Fibroblast of lung (primary cell): ENCODE measurements at places on chromosomes 5 and 9. TPM values are rescaled to one million over a fixed set of nuclear protein-coding genes. Genes with fewer than 3 reads are reported as not detected.

DNA sequence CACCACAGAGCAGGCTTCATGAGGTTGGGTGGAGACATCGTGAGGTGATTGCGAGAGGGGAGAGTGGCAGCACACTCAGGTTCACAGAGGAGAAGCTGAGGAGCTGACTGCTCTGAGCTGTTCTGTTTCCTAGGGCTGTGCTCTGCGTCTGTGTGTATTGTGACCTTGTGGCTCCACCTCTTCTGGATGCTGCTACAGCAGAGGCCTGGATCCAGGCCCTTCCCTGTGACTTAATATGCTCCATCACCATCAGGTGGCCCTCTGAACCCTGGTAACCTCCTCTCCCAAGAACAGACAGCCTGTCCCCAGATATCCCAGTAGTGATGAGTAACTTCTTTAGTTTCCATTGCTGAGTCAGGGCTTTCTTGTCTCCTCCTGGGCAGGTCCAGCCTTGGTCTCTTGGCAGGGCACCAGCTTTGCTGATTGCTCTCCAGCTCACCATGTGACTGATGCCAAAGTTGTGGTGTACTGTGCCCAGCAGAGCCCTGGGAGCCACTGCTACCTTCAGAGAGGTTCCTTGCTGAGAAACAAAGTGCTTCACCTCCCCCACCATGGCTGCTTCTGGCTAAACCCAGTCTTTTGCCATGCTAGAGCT, 212.8 kb upstream of the CHD1 start:
- peak; percentile 4 for DNase-seq

- DNase-seq, result no peak
These were observed 10.9 kb upstream of the PHYHD1 start for GRCh38 chr9:128909859-128910258.

DNA sequence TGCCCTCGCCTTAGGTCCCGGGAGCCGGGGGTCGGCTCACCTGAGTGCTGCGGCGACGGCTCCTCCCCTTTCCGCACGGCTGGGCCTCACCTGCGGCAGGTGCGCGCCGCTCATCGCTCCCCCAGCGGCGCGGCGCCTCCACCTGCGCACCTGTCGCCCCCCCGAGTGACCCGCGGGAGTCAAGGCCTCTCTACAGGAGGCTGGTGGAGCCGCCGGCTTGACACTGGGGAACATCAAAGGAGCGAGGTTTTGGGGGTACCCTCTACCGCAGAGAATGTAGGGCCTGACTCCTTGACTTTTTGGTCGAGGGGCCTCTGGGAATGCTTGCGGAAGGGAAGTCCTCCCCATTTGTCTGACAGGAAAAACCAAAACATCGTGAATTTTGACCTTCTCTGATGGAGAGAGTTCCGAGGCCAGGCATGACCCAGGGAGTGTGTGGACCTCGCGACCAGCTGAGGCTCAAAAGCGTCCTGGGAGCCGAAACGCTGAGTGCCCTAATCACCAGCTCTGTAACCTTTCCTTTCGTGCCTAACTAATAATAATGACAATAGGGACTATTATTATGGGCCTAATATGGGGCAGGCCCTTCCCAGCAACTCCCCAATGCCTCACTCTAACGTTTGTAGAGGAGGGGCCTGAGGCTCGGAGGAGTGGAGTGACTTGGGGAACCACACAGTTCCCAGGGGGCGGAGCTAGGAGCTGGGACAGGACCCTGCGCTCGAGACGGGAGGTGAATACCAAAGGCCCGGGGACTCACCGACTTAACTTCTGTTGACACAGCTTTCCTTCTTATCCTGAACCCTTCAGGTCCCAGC, 714 bp upstream of the IER5L start:
- DNase-seq, result no peak

- DNase-seq, result peak; percentile 63
These were observed 34.3 kb upstream of the ARL15 start for GRCh38 chr5:54344653-54345052.

GRCh38 chr9:121744687-121745395, 93.4 kb downstream of the DAB2IP start:
- peak; percentile 75 for DNase-seq

- no peak for DNase-seq
These were observed 64.6 kb downstream of the ADAMTS12 start for GRCh38 chr5:33827018-33827707.

DNA sequence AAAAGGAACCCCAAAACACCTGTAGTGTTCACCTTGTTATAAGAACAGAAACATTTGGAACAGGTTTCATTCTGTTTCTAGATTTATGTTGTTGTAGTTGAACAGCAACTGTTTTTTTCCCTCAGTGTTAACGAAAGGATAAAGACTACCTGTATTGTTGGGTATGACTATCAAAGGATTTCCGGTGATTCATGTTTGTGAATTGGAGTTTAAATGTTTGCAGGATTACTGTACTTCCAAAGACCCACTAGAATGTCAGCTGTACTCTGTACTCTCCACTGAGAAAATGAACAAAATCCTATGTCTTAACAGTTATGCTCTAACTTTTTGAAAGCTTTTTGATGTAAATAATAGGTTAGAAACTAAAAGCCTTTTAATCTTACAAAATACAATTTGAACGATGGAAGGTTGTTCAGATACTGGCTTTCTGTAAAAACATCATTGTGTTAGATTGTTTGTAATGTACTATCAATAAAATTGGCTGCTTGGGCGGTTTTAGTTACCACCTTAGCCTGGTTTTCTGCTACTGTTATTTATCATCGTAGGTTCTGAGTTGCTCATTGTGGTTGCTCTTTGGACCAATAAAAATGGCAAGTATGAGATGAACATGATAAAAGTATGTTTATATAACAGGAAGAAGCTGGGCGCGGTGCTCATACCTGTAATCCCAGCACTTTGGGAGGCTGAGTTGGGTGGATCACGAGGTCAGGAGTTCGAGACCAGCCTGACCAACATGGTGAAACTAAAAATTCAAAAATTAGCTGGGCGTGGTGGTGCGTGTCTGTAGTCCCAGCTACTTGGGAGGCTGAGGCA, 44.1 kb downstream of the DCP2 start:
- DNase-seq, result peak; percentile 92

DNA sequence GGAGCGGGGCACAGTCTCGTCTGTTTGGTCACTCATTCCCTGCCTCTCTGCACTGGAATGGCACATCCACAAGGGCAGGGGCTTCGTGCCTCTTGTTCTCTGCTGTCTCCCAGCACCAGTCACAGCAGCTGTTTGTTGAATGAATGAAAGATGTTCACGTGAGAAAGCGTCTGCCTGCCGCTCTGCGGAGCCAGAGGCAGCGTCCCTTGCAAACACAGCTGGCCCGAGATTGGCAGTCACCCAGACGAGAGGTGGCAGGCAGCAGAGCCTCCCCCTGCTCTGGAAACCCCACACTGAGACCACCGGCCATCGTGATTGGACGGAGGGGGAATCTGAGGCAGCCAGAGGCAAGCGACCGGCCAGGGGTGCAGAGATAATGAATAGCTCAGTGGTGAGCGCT, 6.0 kb upstream of the FAM163B start:
- DNase-seq, result no peak

- DNase-seq, result peak; percentile 82
These were observed 37.2 kb downstream of the PAPPA start for GRCh38 chr9:116190637-116191396.

GRCh38 chr9:92976431-92976830, 29.1 kb downstream of the FGD3 start:
- no peak for DNase-seq

DNA sequence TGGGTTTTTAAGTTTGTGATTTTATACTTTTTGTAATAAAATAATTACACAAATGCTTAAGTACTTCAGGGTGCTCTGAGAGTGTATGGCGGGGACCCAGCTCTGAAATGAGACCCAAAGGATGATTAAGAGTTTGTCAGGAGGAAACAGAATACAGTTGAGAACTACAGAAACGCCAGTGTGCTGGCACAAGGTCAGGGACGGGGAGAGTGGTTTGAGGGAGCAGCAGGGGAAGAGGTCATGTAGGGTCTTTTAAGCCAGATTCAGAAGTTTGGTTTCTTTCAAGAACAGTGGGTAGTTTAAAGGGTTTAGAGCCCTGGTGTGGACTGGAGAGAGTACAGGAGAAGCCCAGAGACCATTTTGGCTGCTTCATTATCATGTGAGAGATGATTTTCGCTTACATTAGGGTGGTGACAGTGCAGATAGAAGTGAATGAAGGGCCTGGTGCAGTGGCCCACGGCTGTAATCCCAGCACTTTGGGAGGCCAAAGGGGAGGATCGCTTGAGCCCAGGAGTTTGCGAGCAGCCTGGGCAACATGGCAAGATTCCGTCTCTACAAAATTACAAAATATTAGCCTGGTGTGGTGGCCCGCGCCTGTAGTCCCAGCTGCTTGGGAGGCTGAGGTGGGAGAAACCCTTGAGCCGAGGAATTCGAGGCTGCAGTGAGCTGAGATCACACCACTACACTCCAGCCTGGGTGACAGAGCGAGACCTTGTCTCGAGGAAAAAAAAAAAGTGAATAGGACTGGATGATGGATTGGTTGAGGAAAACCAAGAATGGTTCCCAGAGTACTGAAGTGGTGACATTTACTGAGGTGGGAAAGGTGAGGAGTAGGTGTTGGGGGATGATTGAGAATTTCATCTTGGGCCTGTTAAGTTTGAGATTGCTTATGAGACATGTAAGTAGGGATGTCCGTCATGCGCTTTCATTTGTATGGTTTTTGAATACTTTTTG, 1.4 kb upstream of the ETF1 start:
- DNase-seq, result peak; percentile 35

- no peak for DNase-seq
These were observed 59.2 kb downstream of the IPPK start for GRCh38 chr9:92610470-92611420.

DNA sequence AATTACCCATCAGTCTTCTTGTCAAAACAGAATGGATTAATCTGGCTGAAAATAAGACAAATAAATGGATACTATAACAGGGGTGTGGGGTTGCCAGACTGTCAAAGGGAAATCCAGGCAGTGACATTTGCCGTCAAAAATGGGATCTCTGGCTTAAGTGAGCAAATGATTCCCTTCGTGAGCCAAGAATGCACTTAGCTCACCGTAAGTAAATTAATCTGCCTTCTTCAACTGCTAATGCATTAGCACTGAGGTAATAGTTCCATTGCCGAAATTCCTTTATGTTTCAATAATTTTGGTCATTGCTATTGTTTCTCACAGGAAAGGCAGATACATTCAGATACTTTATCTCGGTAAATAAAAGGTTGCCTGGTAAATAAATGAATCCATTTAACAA, 377.8 kb downstream of the KIAA0825 start:
- peak; percentile 89 for DNase-seq

GRCh38 chr9:118650417-118650816, 718.8 kb downstream of the BRINP1 start:
- DNase-seq, result no peak

DNA sequence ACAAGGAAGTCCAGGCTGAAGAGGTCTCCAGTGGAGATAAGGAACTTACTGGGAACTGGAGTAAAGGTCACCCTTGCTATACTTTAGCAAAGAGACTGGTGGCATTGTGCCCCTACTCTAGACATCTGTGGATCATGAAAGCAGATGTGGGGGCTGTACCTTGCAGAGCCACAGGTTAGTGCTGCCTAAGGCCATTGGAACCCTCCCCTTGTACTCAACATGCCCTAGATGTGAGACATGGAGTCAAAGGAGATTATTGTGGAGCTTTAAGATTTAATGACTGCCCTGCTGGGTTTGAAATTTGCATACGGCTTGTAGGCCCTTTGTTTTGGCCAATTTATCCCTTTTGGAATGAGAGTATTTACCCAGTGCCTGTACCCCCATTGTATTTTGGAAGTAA, 397.3 kb upstream of the GRIN3A start:
- DNase-seq, result no peak

DNA sequence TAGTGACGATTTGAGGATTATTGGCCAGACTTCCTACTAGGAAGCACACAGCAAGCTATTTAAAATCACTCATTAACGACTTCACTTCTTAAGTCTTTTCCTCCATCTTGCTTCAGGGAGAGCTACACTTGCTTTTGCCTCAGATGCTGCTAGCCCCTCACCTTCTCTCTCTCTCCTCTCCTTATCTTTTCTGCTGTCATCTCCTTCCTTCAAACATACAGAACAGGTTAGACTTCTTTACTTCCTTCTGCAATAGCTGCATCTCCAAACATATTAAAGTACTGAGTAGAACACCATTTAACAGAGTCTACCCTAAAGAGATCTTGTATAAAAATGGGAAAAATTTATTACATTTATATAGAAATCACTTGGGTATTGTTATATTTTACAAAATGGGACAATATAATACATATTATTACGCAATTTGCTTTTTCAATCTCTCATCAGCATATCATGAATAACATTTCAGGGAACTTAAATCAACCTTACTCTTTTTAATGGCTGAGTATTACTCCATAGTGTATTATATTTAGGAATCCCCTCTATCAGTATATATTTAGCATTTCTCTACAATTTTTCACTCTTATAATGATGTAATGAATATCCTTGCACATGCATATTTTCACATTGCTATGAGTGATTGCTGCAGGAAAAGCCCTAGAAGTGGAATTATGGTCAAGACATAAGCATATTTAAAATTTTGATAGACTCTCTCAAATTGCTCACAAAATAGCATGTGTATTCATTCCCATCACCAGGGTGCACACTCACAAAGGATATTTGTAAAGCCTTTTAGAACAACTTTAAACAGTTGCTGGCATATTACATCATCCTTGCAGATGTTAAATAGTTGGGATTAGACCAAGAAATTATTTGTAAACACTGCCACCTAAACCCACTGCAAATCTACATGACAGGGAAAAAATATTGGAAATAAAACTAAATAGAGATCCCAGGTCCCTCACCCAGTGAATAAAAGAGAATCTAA, 164.5 kb upstream of the NFIB start:
- DNase-seq, result peak; percentile 58

- no peak for DNase-seq
These were observed 6.5 kb downstream of the UBQLN1 start for GRCh38 chr9:83701286-83701685.

DNA sequence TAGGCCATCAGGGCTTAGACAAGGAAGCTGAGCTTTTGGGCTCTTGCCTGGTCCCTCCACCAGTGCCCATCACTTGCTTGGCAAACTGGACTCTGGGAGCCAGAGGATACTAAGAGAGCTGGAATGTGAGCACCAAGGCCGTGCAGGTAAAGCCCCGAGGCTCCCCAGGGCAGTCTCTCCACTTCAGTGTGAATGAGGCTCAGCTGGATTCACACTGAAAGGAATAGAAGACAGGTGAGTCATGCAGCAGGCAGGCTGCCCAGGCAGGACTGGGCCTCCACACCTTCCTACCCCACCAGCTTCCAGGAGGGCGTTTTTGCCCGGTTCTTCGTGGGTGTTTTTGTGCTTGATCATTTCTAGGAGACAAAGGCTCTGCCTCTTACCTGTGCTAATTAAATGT, 7.3 kb upstream of the CTSV start:
- DNase-seq, result peak; percentile 23

ZFP37 gene
- 2.8 and 5.1 TPM in 2 replicates for total RNA-seq

OR13C5 gene
- total RNA-seq, result not detected in 2 replicates

PCDHB3 gene
- 0.77 and 1.7 TPM in 2 replicates for total RNA-seq

SEMA5A gene
- total RNA-seq, result 17.7 and 30.6 TPM in 2 replicates

PTGER4 gene
- 3.3 and 5.4 TPM in 2 replicates for total RNA-seq

SHISAL2B gene
- not detected in 2 replicates for total RNA-seq

DEPDC1B gene
- total RNA-seq, result 2.1 and 2.5 TPM in 2 replicates

INVS gene
- total RNA-seq, result 33.1 and 45.4 TPM in 2 replicates

OR13C3 gene
- not detected in 2 replicates for total RNA-seq

GALNT12 gene
- total RNA-seq, result 18.2 and 27.2 TPM in 2 replicates

DROSHA gene
- total RNA-seq, result 42.1 and 48.4 TPM in 2 replicates

EMB gene
- 2.6 and 11.6 TPM in 2 replicates for total RNA-seq

LCNL1 gene
- total RNA-seq, result 3.3 and 6.3 TPM in 2 replicates

LRRC19 gene
- total RNA-seq, result not detected in 2 replicates
